ENCODE measurements at places on chromosomes 13 and 19.

GRCh38 chr13:27406178-27406939 is 18.1 kb upstream of the GTF3A start:
- DNase-seq, result no peak

DNA sequence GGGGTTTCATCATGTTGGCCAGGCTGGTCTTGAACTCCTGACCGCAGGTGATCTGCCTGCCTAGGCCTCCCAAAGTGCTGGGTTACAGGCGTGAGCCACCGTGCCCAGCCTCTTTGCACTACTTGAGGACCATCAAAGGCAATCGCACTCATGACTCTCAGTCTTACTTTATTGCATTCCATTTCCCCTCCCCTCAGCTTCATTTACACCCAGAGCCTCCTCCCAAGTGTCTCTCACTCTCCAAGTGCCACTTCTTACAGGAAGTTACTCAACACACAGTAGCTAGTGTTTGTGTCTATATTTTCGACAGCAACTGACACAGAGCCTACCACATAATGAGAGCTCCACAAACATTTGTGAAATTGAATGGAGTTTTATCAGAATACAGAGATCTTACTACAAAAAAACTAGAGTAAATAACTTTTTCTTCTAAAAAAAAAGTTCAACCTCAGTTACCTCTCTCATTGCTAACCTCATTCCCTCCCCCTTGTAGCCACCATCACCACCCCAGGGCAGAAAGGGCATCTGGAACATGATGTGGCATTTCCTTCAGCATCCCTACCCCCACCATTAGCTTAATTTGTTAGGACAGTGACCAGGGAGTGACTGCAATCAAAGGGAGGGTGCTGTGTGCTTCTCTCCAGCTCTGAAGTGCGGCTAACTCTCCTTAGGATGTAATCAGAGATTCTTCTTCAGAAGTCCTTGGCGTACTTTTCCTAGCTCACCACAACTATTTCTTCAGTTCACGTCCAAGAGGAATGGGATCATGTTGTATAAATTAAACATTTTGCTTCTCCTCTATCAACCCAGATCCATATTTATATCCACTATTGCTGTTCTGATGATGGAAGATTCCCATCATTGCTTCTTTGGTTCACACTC is 17.0 kb upstream of the RUBCNL start:
- DNase-seq, result no peak

GRCh38 chr13:26785838-26786630 is 25.4 kb upstream of the GPR12 start:
- DNase-seq, result no peak

DNA sequence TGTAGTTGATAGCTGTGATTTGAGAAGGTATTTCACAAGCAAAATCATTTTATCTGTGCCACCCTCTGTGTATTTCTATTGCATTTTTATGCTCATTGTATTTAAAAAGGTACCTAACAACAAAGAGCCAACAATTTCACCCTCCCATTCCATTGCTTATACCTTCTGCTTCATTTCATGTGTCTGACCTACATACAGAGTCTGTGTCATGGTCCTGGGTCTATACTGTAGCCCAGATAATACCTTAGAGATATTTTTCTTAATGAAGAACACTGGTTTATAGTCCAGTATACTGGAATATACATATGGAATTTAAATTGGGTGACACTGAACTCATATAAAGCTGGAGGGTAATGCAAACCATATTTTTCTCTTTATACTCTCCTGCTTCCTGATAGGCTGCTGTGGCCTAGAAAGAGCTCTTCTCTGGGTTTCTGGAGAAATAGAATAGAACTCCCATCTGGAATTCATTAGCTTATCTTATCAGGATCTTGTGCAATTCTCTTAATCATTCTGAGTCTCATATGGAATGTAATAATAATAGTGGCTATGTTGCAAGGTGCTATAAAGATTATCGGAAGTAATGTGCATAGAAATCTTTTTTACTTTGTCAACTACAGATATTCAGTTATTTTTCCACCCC is 31.8 kb upstream of the SPART start:
- peak; percentile 68 for DNase-seq

DNA sequence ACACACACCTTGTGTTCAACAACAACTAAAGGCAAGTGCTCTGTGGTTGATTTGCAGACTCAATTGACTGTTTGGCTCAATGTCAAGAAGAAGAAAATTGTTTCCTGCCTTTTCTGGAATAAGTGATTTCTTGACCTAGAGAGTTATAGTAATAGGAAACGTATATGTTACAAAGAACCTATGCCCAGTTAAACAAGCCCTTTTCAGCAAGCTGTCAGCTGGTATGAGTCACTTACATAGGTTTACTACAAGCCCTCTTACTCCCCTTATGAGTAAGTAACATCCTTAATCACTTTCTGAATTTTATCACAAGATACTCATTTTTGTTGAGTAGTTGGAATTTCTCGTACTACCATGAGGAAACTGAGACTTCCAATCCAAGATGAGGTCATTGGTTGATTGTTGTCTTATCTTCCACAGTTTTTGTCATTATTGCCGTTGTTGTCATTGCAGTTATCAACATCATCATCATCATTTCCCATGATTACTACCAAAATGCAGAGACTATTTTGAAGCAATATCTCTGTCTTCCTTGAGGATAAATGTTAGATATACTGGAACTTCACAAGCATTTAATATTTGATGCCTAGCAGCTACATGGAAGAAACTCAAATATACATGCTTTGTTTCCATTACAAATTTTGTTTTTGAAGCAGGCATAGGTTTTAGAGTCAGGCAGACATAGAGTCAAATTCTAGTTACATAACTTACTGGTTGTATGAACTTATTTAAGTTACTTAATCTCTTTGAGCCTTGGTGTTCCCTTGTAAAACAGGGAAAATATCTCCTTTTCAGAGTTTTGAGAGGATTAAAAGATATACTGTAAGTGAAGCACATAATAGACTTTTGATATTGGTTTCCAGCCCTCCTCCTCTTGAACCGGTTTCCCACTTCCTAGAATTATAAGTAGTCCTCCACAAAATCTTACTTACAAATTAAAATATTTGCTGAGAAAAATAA is 106.0 kb downstream of the RAP2A start:
- no peak for DNase-seq

DNA sequence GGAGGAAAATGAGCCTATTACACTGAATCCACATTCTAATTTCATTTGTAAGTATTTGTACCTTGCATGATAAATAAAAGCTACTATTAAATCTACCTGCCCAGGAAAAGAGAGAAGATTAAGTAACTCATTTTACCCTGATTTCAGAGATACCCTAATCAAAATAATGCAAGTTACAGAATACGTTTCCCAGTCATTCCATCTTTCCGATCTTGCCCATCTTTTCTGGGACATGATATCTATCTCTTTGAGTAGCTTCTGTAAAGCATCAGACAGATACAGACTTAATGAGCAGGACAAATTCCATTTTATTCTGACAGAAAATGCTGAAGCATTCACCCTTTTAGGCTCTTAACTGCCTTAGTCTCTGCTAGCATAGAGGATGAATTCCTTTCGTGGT is 56.6 kb downstream of the SPRY2 start:
- no peak for DNase-seq

DNA sequence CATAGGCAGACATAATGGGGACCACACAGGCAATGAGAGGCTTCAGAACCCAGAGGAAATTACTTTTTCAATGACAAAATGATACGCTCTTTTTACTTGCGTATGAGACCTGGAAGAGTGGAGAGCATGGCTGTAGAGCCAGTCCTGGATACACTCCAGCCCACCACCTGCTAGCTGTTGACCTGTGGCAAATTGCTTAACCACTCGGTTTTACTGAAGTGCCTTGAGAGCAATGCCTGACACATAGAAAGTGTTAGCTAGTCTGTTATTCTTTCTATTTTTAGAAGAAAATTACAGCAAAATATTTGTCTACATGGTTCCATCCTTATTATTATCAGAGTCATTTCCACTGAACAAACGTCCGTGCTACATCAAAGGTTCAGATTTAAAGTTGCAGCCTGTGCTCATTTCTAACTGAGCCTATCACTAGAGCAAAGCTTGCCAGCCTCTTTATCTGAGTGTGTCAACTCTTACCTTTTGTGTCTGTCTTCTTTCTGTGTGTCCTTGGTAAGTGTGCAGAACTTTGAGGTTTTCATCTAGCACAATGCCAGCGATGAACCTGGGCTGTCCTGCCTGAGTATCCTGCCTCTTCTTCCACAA is 9.6 kb upstream of the GPR183 start:
- no peak for DNase-seq

GRCh38 chr19:2164020-2164998 is 576 bp downstream of the DOT1L start:
- no peak for DNase-seq
